ENCODE measurements at places on chromosomes 2 and 18.

GRCh38 chr2:8551622-8552074 lies 130.2 kb upstream of the ID2 start:
- DNase-seq, result no peak
- H3K36me3 ChIP-seq, result no peaks in the 10 kb centered on the region
- H3K27me3 ChIP-seq, result no peaks in the 10 kb centered on the region

GRCh38 chr2:199136681-199137080 lies 321.1 kb downstream of the SATB2 start:
- no peaks in the 10 kb centered on the region for H3K4me1 ChIP-seq
- H3K27me3 ChIP-seq, result no peaks in the 10 kb centered on the region
- no peaks in the 10 kb centered on the region for H3K36me3 ChIP-seq
- H3K4me3 ChIP-seq, result no peak overlapping the region
- no peak for DNase-seq
- no peak overlapping the region for H3K27ac ChIP-seq

DNA sequence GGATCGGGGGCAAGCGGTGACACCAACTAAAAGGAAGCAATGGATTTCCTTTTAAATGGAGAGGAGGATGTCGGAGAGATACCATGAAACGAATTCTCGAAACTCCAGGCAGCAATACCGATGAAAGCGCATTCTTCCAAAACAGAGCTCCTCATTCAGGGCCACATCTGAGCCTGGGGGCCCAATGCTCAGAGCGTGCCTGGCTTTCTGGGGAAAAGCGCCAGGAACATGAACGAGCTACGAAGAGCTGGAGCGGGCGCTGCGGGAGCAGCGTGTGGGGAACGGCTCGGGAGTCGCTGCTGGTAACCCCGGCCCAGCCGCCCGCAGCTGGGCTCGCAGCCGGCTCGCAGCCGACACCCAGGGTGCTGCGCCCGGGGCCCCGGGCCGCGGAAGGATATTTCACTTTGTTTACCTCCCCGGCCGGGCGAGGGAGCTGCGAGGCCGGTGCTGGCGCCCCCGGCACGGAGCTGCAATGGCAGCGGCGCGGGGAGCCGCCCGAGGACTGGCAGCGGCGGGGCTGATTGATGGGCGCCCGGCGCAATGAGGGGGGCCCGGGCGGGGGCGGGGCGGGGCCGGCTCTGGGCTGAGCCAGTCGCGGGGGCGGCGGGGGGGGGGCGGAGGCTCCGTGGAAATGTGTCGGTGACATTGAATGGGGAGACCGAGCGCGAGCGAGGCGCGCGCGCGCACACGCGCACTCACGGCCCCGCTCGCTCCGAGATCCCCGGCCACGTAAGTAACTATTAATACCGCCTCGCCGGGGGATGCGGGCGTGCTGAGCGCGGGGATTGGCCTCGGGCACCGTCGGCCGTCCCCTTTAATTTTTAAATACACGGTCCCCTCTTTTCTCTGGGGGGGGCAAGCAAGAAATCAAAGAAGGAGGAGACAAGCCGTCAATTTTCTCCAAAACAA lies at the start of gene TRIB2:
Gene TRIB2, plus strand, starts transcription at position 655 of the 909 bp plus-strand sequence. CDS start 1,372 bp downstream, outside the sequence.
- no peaks in the 10 kb centered on the region for H3K36me3 ChIP-seq
- peak within 1 kb of the TSS; percentile 62 for H3K27ac ChIP-seq
- peak; percentile 57 for DNase-seq
- H3K4me3 ChIP-seq, result peak within 1 kb of the TSS; percentile 75
- H3K4me1 ChIP-seq, result no peaks in the 10 kb centered on the region

DNA sequence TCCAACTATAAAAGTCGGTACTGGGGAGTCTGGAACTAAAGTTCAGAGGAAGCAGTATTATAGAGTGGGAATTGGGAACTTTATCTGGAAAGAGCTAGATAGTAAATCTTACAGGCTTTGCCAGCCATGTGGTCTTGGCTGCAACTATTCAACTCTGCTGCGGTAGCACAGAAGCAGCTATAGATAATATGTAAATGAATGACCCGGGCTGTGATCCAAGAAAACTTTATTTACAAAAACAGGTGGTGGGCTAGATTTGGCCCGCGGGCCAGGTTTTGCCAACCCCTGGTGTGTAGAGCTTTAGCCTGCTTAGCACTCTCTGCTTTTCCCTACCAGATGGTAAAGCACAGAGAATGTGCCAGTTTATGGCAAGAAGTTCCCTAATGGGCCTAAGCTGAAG lies 70.8 kb downstream of the TNP1 start:
- DNase-seq, result no peak
- H3K27me3 ChIP-seq, result no peaks in the 10 kb centered on the region
- H3K4me3 ChIP-seq, result no peak overlapping the region
- no peak overlapping the region for H3K27ac ChIP-seq
- no peaks in the 10 kb centered on the region for H3K36me3 ChIP-seq
- peaks cover 4% of the 10 kb centered on the region for H3K4me1 ChIP-seq

Data from trophoblast cell (in vitro differentiated cells and primary cell).